Central memory CD4-positive, alpha-beta T cell (primary cell): ENCODE measurements at places on chromosomes 16 and 17.

- no peak for DNase-seq
Observed at GRCh38 chr17:81115219-81115618, 50.1 kb upstream of the PVALEF start.

DNA sequence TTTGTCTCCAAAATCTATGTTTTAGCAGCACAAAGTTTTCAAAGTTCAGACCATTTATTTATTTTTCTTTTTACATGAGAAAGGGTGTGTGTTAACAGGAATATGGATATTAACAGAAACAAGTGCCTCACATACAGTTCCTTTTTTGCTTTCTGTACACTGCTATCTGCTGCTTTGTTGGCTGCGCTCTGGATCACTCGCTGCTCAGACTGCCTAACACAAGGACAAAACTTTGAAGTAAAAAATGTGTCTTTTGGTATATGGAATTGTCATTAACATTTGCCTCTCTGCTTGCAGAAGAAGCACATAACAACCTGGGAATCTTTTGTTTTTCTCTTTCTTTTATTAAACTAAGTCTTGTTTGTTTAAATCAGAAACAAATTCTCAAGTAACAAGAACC, 262.8 kb downstream of the ZFHX3 start:
- DNase-seq, result no peak

GRCh38 chr16:75074304-75074793, 42.2 kb downstream of the LDHD start:
- no peak for DNase-seq

DNA sequence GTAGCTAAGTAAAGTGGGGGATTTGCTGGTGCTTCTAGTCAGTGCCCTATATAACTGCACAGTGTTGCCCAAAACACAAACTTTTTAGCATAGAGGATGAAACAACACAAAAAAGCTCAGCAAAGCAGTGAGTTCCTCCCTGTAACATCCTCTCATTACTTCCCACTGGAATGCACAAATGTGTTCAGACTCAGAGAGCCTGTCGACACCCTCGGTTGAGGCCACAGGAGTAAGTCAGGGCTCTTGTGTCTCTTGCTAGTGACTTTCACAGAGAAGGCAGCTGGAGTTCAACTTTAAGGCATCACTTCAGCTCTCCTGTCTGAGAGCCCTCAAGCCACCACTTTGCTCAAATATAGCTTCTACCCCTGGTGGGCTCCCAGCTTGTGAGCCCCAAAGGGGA, 107.2 kb upstream of the NETO2 start:
- DNase-seq, result no peak

GRCh38 chr17:704111-704864, 10.4 kb downstream of the VPS53 start:
- no peak for DNase-seq

- DNase-seq, result no peak
Observed at GRCh38 chr16:51875834-51876600, 670.9 kb downstream of the TOX3 start.

- DNase-seq, result no peak
Observed at GRCh38 chr16:66926171-66926947, 1.0 kb upstream of the RRAD start.

DNA sequence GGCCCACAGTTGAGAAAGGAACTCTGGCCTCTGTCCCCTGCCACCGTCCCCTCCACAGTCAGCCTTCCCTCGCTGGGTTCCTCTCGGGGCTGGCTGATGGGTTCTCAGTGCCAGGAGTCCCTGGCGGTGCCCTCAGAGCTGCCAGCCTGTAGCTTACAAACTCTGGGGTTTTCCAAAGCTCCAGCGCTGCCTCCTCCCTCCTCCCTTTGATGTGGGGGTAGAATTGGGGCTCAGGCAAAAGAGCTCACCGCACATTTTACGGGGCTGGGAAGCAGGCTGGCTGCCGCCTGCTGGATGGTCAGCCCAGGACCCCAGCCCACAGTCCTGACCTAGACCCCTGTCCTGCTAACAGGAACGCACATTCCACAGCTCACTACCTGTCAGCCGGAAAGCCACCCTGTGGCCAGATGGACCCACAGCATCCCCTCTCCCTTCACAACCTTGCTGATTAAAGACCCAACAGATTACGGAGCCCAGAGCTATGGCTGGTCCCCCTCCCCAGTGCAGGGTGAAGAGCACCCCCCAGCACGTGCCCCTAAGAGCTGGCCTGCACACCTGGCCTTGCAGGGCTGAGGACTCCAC, 6.0 kb downstream of the VASN start:
- DNase-seq, result no peak

- no peak for DNase-seq
Observed at GRCh38 chr17:3685174-3685573, 10.8 kb downstream of the P2RX5 start.

DNA sequence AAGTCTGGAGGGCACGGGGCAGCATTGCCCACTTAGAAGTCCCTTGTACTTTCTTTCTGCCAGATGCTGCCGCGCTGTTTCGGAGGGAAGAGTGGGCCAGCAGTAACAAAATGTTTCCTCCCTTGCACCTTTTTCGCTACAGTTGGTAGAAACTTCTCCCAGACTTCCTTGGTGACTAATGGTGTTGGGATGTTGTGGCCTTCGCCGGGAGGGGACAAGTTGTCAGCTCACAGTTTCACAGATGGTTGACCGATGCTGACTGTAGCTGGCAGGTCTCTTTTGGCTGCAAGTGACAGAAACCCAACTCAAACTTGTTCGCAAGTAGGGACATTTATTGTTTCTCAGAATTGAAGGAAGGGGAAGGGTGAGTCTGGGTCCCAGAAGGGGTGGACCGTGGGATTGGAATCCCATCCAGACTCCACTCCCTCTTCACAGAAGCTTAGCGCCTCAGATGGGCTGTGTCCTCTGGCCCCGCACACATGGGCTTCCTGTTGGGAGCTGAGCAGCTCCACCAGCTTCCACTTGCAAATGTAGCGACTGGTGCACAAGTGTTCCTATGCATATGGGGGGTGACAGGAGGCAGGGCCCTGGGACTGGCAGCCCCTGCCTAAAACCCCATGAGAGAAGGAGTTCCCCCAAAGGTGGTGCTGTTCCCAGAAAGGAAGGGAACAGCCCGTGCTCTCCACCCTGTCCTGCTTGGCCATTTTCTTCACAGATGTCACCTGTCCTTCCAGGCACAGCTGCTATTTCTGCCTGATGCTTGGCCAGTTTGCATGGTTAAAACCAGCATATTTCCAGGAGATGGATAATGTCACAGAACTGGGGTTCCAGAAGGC, 30.9 kb upstream of the RPRML start:
- DNase-seq, result no peak

DNA sequence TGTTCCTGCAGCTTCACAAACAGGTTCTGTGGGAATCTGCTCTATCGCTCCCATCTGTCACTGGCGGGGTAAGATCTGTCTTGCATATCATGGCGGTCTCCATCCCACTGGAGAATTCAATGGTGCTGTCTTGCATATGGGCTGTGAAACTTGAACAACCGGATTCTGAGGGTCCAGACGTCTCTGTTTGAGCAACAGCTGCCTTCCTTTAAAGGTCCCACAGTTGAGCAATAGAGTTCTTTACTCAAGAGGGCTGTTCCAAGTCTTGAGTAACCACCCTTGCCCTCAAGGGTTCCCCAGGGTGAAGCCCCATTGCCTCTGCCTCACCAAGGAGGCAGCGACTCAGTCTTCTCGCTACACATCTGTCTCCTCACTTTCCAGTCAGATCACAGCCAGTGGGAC, 50.8 kb downstream of the ZFHX3 start:
- DNase-seq, result no peak

- DNase-seq, result no peak
Observed at GRCh38 chr17:79332011-79332554, 257.5 kb downstream of the ENGASE start.

DNA sequence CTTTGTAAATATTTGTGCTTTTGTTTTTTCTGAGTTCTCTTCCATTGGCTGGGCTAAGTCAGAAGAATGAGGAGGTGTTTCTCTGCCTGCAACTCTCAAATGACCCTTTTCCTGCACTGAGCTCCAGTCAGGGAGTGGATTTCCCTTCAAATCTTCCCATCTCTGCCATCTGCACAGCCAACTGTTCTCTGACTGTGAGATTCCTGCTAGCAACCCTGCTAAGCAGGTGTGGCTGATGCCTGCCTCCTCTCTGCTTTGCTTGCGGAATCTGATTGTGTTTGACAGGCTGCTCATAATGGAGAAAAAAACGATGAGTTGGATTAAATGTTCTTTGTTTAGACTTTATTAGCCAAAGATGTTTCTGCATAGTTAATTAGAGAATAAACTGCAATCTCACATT, 519.8 kb downstream of the TMEM114 start:
- no peak for DNase-seq

GRCh38 chr17:75459590-75460267, 3.3 kb downstream of the TMEM94 start:
- no peak for DNase-seq

DNA sequence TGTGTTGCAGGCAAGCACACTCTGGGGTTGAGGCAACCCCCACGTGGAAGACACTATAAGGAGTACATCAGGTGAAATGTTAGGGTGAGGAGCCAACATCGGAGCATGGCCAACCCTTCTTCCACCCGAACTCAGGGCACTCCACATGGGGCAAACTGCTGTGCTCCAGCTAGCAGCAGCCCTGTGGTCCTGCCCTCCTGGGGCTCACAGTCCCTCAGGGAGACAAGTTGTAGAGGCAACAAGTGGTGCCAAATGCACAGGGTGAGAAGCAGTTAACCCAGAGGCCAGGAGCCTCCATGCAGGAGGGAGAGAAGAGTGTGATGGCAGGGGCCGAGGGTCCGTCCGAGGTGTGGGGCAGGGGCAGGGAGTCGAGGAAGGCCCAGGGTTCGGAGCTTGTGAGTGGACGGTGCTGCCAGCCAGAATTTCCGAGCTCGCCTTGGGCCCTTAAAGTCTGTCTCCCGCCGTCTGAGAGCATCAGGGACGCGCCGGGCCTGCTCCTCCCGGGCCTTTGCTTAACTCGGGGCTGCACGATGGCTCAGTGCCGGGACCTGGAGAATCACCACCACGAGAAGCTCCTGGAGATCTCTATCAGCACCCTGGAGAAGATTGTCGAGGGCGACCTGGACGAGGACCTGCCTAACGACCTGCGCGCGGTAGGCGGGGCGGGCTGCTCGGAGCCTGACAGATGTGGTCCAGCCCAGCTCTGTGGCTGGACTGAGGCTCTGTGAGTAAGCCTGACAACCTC, 32.3 kb downstream of the ATPAF2 start:
- no peak for DNase-seq

DNA sequence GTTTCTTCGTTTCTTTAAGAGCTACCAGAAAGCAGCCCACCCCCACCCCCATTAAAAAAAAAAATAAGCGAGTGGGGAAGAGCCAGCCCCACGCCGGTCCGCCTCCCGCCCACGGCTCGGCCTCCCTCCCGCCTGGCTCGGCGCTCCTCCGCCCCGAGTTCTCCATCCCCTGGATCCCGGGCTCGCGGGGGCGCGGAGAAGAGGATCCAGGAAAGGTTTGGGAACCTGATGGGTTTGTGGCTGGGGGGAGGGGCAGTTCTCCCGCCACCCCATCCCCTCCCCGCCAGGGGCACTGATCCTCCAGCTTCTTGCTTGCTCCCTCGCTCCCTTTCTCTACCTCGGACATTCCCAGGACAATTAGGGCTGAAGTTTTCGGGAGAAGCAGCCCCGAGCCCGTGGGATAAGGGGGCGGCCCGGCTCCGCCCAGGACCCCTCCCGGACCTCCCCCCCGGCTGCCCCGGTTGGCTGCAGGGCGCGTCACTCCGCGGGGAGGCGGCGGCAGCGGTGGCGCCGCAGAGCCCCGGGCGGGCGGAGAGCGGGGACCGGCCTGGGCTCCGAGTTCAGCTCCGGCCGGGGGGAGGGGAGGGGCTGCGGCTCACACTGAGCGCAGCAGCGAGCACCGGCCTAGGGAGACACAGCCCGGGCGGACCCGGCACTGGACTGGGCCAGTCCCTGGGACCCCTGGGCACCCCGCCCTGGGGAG, 1.0 kb upstream of the SALL1 start:
- DNase-seq, result no peak

GRCh38 chr17:1275962-1276736, 3.3 kb upstream of the TRARG1 start:
- peak; percentile 56 for DNase-seq

GRCh38 chr17:148757-149156, 11.4 kb downstream of the SCGB1C2 start:
- DNase-seq, result no peak

DNA sequence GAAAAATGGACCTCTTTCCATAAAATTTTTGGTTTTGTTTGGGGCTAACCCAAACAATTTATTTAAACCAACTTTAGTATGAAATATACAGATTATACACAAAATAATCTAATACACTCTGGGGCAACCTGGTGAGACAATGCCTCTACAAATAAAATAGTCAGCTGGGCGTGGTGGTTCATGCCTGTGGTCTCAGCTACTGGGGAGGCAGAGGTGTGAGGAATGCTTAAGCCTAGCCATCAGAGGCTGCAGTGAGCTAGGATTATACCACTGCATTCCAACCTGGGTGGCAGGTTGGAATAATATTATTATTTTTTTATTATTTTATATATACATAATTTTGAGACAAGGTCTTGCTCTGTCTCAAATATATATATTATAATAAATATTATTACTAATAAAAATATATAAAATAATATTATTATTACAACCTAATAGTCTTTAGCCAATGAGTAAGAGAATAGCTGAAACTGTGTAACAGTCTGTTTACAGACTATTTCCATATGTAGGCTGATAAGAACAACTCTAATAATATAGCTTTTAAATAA, 50.5 kb downstream of the GLG1 start:
- no peak for DNase-seq

DNA sequence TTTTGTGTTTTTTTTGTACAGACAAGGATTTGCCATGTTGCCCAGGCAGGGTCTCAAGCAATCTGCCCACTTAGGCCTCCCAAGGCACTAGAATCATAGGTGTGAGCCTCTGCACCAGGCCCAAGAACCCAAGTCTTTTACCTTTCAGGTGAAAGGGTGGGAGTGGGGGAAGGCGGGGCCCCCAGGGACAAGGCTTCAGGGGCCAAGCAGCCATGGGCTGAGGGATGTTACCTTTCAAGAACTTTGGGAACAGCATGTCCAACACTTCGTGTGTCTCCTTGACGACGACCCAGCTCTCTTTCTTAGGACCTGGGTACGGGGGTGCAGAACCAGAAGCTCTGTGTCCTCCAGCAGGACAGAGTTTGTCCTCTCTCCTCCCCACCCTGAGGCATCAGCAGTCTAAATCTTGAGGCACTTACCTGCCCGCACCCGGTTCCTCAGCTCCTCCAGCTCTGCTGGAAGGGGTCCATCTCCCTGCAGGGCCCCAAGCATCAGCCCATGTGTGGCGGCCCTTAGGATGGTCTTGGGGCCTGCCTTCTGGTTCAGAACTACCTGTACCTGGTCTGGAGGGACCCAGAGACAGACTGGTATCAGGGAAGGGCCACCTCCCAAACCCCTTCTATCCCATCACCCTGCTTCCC, 9.0 kb downstream of the SLC5A2 start:
- DNase-seq, result no peak

GRCh38 chr17:78680436-78680835, 101.6 kb downstream of the CYTH1 start:
- no peak for DNase-seq
